ENCODE measurements at places on chromosomes 13 and 19.
A peak's percentile ranks its signal among the peaks of the same experiment; 100 is the strongest.

- peak; percentile 6 for DNase-seq
Observed at GRCh38 chr13:24271601-24272451, 37.6 kb upstream of the C1QTNF9 start.

DNA sequence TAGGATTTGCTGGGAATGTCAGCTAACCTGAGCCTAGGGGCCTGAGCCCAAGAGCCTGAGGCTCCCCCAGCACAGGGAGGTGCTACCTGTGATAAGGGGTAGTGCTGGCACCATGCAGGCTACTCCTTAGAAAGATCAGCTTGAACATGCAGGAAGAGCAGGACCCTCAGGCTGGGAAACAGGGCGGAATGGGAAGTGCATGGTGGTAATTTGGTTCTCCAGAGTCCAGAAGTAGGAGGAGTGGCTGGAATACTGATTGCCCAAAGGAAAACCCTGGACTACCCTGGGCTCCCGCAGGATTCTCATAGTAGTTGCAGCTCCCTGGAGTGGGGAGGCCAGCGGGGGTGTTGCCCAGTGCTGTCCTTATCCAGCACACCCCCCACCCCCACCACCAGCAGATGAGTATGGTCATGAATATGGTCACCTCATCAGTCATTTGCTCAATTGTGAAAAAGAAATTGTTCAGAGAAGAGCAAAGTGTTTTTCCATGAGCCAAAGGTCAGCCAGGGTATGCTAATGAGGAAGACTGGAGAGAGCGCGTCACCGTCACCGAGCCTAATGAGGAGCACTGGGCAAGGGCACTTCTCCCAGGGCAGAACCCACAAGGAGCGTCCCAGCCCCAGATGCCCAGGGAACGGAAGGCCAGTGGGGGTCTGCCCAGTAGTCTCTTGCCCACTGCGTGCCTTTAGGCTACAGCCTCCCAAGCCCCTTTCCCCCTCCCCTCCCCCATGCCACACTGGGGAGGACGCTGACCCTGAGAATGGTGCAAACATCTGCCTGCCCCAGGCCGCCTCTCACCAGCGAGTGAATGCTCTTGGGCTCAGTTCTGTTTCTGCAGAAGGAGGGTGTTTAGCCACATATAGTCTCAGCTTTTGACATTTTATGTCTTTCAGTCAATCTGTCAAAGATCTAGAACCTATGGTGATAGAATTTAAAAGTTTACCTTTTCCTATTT lies 5.3 kb downstream of the SLC25A15 start:
- no peak for DNase-seq

GRCh38 chr13:38514575-38514974 lies 164.9 kb downstream of the UFM1 start:
- DNase-seq = no peak

- no peak for DNase-seq
Observed at GRCh38 chr13:79901336-79901735, 420.4 kb downstream of the NDFIP2 start.

GRCh38 chr19:6272411-6272791 lies 7.4 kb downstream of the MLLT1 start:
- DNase-seq = no peak

DNA sequence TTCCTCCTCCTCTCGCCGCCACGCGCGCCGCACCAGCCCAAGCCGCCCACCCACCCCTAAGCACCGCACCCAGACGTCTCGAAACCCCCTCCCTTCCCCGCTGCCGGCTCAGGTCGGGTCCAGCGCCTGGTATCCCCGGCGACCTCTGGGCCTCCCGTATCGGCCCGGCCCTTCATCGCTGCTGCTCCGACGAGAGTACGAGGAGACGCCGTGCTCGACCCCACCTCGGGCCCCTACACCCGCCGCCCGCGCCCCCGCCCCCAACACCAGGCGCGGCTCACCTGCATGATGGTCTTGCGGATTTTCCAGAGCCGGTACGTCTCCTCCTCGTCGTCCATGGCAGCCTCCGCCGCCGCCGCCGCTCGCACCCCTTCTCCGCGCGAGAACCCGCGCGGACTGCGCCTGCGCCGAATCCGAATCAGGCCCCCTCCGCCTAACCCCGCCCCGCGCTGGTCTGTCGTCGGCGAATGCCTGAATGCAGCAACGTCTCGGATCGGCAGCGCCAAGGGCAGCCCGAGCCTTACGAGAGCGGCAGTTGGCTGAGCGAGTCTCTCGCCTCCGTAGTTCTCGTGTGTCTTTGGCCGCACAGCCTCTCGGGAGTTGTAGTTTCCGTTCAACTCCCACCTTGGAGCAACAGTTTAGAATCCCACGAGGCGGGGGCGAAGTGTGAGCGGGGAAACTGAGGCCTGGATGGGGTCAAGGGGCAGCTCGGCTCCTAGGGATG lies at the start of gene POLR2E:
POLR2E (minus strand) TSS at position 398 of the 724 bp plus-strand sequence; CDS start at position 338, 60 bp downstream.
- peak; percentile 97 for DNase-seq

DNA sequence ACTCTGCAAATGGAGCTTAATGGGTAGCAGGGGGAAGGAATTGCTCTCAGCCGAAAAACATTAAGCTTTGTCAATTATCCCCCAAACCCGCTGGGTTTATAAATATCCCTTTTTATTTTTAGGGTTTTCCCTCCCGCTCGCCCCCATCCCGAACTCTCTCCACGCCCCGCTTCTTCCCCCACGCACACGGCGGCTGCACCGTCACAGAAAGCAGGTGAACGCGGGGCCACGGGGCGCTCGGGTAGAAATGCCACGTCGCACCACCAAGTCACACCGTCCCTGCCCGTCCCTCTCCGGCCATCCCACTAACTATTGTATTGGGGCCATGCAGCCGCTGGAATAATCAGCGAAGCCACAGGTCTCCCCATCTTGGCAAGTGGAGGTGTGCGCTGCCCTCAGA lies 3.5 kb downstream of the PTPRS start:
- DNase-seq = no peak

DNA sequence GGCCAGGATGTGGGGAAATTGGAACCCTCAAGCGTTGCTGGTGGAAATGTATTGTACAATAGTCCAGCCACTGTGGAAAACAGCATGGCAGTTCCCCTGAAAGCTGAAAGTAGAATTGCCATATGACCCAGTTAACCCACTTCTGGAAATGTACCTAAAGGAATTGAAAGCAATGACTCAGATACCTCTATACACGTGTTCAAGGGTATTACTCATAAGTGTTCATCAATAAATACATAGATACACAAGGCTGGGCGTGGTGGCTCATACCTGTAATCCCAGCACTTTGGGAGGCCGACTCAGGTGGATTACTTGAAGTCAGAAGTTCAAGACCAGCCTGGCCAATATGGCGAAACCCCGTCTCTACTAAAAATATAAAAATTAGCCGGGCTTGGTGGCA lies 71.9 kb upstream of the IRS2 start:
- DNase-seq = no peak

DNA sequence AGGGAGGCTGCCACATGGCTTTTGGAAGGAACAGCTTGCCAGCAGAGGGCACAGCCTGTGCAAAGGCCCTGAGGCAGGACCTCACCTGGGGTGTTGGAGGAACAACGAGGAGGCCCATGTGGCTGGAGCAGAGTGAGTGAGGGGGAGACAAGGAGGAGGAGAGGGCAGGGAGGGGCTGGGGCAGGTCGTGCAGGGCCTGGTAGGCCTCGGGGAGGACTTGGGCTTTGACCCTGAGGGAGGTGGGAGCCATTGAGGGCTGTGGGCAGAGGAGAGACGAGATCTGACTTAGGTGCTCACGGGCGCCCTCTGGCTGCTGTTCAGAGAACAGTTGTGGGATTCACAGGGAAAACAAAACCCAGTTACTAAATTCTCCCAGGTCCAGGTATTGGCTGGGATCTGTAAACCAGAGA lies 25.2 kb downstream of the ZNRF4 start:
- DNase-seq = peak; percentile 59

GRCh38 chr13:21590231-21590630 lies 13.7 kb downstream of the MICU2 start:
- DNase-seq = no peak
